ENCODE measurements at places on chromosomes 13 and 19.
A peak's percentile ranks its signal among the peaks of the same experiment; 100 is the strongest.

DNA sequence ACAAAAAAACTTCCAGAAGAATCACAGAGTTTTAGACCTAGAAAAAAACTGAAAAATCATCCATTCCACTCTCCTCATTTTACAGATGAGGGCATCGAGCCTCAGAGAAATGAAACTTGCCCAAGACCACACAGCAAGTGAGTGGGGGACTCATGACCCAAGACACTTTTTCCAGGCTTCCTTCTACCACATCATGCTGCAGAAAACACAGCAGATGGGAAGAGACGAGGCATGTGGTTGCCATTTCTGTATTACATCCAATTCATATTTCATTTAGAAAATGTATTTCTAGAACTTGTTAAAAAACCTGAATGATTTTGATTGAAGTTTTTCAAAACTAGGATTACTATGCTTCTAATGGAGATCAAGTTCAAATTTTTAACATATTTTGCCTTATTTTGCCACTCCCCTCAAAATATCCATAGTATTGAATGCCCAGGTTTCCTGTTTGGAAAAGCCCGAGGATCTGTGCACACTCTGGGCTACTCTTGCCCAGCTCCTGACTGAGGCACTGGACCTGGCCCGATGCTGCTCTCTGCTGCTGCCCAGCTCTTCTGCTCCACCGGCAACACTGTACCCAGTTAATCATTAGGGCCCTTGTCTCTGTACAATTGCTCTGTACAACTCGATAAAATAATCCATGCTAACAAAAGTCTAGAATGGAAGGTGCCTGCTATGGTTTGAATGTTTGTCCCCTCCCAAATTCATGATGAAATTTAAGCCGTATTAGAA, 157.4 kb downstream of the EFNB2 start:
- DNase-seq, result no peak

DNA sequence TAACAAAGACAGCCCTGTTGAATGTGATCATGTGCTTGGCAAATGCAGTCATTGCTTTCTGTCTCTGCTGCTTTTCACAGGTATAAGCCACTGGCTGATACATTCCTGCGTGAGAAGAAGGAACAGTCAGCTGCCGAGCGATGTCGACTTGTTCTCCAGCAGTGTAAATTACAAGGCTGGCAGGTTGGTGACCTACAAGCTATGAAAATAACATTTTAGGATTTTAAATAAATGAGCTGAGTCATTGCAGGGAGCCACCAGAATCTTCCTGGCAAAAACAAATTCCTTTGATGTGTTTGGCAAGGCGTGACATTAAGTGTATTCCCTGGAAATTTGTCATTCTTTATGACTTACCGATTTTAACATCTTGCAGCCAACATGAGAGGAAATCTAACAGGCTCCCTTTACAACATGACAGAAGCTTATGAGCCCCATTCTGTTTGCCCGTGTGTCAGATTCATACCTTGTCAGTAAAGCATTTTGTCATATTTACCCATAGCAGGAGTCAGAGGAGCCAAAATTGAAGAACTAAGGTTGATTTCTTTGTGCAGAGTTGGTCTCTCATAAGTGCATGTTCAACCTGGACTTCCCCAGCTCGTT, 471.4 kb downstream of the MYO16 start:
- no peak for DNase-seq

GRCh38 chr19:40633207-40633606, 32.0 kb downstream of the LTBP4 start:
- DNase-seq, result no peak

- no peak for DNase-seq
Observed at GRCh38 chr13:43268632-43269031, 245.2 kb downstream of the DNAJC15 start.

- DNase-seq, result peak; percentile 55
Observed at GRCh38 chr19:34963573-34964406, at the start of gene ZNF792. Gene ZNF792, minus strand, starts transcription at chr19:34964229. Its CDS starts 567 bp downstream, at chr19:34963662.

GRCh38 chr19:6521718-6522646, 8.8 kb upstream of the TNFSF9 start:
- DNase-seq, result peak; percentile 86

GRCh38 chr13:47396915-47397314, 500.1 kb upstream of the HTR2A start:
- no peak for DNase-seq

- no peak for DNase-seq
Observed at GRCh38 chr13:98476106-98476505, 100.8 kb downstream of the STK24 start.

- DNase-seq, result no peak
Observed at GRCh38 chr19:4136680-4137088, 12.8 kb upstream of the MAP2K2 start.

DNA sequence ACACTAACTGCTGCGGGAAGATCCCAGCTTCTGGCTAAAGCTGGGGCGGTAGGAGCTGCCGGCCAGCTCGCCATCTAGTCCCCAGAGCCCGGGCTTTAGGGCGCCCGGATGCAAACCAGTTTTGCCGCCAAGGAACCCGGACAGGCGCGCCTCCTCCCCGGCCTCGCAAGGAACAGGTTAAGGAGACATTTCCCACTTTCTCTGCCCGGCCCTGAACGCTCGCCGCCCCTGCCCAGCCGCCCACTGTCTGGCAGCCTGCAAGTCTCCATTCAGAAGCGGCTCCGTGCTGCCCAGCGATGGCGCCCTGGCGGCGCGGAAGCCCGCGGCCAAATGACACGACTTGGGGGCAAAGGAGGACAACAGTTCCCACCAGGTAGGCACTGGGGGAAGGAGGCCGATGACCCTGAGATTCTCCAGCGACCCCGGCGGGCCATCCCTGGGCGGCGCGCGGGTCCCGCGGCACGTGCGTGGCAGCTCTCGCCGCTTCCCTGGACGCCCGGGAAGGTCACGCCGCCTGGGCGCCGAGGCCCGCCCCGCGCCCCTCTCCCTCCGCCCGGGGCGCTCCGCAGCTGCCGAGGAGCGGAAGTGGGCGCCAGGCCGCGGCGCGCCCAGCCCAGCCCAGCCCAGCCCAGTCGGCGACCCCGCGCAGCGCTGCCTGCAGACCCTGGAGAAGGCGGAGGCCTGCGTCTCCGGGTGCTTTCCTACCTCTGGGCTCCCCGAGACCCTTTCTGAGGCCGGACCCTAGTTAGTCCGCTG, 42.2 kb upstream of the HNRNPA1L2 start:
- DNase-seq, result peak; percentile 61

GRCh38 chr13:113786262-113786841, 27.3 kb downstream of the TMEM255B start:
- peak; percentile 20 for DNase-seq

- no peak for DNase-seq
Observed at GRCh38 chr13:67299072-67299635, 69.0 kb upstream of the PCDH9 start.

GRCh38 chr13:90526711-90527110, 820.8 kb upstream of the MIR17HG start:
- DNase-seq, result no peak

DNA sequence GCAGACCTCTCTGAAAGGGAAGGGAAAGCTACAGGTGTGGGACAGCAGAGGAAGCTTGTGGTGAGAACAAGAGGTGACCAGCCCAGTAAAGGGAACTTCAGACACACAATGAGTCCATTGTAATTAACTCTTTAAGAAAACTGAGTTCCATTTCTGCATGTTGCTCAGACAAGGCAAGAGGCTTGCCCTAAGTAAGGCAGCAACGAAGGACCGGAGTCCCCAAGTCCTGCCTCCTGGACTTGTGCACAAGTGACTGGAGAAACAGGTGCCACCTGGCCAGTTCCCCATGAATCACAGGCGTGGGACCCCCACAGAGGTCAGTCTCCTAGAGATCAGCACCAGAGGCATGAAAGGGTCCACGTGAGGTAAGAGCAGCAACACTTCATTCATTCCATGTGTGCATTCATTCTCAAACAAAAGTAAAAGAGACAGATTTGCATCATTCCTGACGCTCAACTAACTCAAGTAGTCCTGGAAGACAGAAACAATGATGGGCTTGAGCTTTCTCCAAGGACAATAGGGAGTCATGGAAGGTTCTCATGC, 14.7 kb upstream of the SIGLEC6 start:
- DNase-seq, result no peak

DNA sequence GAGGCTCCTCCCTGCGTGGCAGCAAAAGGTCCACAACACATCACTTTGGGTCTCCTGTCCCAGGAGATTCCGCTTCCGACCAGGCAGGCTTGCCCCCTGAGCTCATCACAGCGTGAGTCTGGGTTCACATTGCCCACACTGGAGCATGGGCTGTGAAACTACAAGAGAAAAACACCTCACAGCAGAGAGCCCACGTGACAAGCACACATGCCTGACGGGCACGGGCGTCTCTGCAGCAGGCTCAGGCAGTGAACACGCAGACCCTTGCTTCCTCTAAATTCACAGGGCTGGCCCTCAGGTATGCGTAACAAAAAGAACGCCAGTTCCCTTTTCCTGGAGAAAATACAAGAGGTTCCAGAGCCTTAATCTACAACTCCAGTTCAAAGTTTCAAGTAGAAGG, 41.9 kb downstream of the RASA3 start:
- DNase-seq, result peak; percentile 48

GRCh38 chr13:20714161-20714560, 10.7 kb downstream of the IL17D start:
- no peak for DNase-seq

DNA sequence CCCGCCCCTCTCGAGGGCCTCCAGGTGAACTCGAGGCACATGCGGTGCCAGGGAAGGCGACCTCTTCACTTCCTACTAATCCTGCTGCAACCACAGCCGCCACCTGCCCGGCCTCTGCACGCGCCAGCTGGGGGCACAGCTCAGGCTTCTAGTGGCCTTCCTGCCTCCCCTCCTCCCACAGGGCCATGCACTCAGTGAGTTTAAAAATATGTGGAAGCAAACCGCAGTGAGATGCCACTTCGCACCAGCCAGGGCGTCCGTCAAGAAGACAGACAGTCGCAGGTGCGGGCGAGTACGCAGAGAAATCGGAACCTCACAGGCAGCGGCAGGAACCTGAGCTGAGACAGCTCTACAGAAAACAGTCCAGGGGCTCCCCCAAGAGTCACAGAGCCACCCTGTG, 10.4 kb downstream of the LMNB2 start:
- no peak for DNase-seq

DNA sequence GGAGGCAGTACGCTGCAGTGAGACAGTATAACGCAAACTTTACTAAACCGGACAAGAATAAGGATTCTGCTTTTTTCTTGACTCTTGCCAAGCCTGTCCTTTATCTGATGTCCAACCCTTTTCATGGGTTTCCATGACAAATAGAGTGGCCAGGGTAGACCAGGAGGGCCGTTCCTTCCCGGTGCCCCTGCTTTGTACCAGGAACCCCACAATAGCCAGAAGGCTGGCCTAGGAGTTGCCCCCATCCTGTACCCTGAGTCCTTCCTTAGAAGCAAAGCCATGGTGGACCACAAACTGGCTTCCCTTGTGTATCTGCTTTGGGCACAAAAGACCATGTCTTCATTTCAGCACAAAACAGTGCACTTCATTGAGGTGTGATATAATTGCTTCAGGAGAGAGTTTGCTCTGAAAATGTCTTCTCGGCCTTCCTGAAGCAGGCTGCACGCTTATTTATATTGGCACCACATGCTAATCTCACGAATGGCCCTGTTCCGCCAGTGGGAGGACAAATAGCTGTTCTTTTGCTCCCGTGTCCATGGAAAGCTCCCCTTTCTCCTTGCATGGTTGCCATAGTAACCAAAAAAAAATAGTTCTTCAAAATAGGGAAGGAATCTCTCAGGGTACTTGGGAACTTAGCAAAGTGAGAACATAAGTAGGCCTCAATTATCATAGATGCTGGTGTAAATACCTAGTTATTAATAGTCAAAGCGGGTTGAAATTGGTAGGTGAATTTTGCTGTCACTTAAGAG, 222.1 kb downstream of the ZIC5 start:
- no peak for DNase-seq

DNA sequence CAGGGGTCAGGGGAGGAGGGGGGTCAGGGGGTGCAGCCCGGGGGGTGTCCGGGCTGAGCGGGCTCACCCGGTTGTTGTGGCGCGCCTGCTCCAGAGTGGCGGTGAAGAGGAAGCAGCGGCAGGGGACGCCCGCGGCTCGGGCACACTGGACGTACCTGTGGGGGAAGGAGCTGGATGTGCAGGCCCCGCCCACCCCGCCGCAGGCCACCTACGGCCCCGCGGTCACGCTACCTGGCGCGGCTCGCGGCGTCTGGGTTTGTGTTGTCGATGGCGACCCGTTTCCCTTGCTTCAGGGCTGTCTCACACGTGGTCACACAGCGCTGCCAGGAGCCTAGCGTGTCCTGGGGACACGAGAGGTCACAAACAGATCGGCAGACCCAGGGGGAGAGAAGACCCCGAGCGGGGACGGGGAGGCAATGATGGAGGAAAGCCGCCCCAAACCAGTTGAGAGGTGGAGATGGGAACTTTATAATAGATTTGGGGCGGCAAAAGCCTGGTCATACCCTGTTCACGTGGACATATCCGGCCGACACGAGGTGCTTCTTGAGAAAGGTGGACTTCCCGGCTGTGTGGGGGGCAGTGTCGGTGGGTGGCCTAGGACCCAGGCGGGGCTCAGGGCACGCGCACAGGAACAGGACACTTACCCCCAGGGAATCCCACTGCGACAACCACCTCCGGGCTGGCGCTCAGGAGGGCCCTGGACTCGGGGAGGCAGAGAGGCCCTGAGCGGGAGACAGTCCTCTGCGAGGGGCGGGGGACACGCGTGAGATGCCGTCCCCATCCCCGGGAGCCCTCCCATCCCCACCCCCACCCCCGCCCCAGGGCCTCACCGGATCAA, 5.6 kb downstream of the PNKP start:
- no peak for DNase-seq

- DNase-seq, result no peak
Observed at GRCh38 chr19:38209671-38210457, 14.2 kb downstream of the DPF1 start.

DNA sequence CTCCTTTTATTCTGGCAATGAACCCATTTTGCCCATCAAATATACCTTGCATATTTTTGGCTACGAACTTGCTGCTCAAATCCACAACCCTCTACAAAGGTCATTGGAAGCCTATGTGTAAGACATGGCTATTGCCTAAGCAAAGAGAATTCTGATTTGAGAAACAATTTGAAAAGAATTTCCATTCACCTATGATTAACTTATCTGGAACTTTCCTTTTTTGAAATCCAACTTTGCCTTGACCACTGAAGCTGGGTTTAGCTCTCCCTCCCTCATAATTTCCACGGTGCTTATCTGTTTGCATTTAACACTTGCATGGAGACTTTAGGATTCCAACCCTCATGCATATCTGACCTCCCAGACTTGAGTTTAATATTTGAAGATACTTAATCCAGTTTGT, 1514.7 kb upstream of the SLC10A2 start:
- no peak for DNase-seq

DNA sequence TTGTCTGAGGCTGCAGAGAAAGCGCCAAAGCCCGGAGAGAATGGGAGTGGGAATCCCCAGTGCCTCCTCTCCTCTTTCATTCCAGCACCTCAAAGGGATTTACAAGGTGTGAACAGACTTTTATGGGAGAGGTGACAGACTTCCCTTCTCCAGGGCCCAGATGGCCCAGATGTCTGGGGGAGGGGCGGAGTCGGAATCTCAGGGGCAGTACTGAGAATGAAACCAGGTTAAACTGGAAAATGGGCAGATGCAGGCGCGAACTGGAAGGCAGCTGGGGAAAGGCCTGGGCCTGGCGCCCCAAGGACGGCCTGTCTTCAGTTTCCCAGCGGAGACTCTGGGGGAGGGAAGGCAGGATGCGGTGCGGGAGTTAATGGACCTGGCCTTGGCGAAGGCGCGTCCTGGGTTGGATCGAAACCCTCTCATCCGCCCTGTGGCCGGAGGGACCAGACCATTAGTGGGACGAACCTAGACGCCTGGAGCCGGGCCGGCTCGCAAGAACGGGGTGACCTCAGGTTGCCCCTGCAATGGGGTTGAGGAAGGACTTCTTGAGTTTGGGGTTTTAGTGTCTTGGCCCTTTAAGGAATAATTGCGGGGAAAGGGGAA, 592 bp upstream of the TRIP10 start:
- no peak for DNase-seq

- peak; percentile 20 for DNase-seq
Observed at GRCh38 chr13:84645196-84646012, 763.1 kb upstream of the SLITRK1 start.
